ENCODE measurements at places on chromosomes 3 and 15. TPM values are rescaled to one million over a fixed set of nuclear protein-coding genes. Genes with fewer than 3 reads are reported as not detected.

Gene MST1
- total RNA-seq: 6.6 TPM

Gene ST8SIA2
- 3.0 TPM for total RNA-seq

Gene LAMB2
- 798 TPM for total RNA-seq

Gene GCSAM
- not detected for total RNA-seq

GRCh38 chr3:32313723-32314473, 75.4 kb downstream of the CMTM8 start:
- DNase-seq: no peak

DNA sequence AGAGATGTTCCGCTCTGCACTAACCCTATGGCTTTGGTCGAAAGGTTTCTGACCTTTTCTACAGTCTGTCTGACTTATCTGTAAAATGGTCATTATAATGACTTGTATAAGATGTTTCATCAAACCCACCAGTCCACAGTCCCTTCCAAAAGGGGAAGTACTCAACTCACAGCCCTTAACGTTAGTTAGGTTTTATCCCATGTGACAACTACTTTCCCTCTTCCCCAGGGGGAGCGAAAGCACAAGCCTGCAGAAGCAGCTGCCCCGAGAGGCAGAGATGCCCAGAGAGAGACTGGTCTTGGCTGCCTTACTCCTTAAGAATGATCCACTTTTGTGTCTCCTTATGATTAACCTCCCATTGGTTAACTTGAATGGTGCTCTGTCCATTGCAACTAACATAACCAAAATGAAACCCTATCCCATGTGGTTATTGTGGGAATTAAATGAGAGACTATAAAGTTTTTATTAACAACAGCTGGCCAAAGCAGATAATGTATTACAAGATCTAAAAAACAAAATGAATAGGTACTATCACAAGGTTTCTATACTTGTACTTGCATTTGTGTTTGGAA, 6.4 kb downstream of the ASTE1 start:
- no peak for DNase-seq

GRCh38 chr3:150396956-150397550, 11.0 kb upstream of the TSC22D2 start:
- no peak for DNase-seq

GRCh38 chr3:29152379-29152778, 128.5 kb upstream of the RBMS3 start:
- DNase-seq: no peak

- DNase-seq: no peak
Observed at GRCh38 chr3:182364723-182365650, 428.3 kb upstream of the ATP11B start.

Data from left ventricle myocardium superior (tissue), 1 donor.